KG1 (cell line): ENCODE measurements at places on chromosomes 13 and 19.
A peak's percentile ranks its signal among the peaks of the same experiment; 100 is the strongest.

DNA sequence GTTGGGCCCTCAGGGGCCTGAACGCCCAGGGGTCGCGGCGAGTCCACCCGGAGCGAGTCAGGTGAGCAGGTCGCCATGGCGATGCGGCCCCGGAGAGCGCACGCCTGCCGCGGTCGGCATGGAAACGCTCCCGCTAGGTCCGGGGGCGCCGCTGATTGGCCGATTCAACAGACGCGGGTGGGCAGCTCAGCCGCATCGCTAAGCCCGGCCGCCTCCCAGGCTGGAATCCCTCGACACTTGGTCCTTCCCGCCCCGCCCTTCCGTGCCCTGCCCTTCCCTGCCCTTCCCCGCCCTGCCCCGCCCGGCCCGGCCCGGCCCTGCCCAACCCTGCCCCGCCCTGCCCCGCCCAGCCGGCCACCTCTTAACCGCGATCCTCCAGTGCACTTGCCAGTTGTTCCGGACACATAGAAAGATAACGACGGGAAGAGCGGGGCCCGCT lies at the start of gene CCNA1:
Gene CCNA1 (plus strand): TSS at position 390 of the 439 bp plus-strand sequence. CDS start 562 bp downstream, outside the sequence.
- DNase-seq: no peak

- DNase-seq: no peak
Observed at GRCh38 chr19:10768936-10769335, 51.1 kb downstream of the DNM2 start.

- peak; percentile 73 for DNase-seq
Observed at GRCh38 chr19:49546825-49547565, 19.2 kb downstream of the RCN3 start.

GRCh38 chr19:4974880-4975469 lies 6.1 kb downstream of the KDM4B start:
- DNase-seq: no peak

DNA sequence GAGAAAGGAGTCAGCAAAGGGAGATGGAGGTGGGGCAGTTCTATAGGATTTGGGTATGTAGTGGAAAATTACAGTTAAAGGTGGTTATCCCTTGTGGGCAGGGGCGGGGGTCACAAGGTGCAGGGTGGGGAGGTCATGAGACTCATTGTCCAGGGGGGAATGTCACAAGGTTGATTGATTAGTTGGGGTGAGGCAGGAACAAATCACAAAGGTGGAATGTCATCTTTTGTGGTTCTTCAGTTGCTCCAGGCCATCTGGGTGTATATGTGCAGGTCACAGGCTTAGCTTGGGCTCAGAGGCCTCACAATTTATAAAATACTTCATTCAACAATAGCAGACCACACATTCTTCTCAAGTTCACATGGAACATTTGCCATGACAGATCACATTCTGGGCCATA lies 109.6 kb downstream of the ATP11A start:
- DNase-seq: no peak

- no peak for DNase-seq
Observed at GRCh38 chr13:25860265-25860664, 191.6 kb downstream of the SHISA2 start.

DNA sequence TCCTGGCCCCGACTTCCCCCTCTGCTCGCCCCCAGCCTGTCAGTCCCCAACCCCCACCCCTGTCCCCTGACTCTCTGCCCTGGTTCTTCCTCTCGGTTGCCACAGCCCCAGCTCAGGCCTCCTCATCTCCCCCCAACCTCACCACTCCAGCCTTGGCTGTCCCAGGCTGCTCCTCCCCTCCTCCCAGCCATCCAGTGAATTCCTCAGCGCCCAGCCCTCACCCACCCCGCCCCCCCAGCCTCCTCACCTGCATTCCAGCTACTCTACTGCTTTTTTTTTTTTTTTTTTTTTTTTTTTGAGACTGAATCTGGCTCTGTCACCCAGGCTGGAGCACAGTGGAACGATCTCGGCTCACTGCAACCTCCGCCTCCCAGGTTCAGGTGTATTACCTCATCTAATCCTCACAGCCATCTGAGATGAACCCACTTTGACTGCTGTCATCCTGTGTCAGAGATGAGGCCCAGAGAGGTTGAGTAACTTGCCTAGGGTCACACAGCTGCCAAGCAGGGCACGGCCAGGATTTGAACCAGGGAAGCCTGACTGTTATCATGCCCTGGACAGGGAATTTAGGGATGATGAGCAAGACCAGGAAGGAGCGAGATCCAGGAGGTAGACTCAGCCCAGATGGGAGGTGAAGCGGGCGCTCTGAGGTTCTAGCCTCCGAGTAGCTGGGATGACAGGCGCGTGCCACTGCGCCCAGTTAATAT lies 2.6 kb downstream of the SULT2B1 start:
- DNase-seq: no peak

GRCh38 chr13:71149498-71150363 lies 717.3 kb downstream of the DACH1 start:
- no peak for DNase-seq

DNA sequence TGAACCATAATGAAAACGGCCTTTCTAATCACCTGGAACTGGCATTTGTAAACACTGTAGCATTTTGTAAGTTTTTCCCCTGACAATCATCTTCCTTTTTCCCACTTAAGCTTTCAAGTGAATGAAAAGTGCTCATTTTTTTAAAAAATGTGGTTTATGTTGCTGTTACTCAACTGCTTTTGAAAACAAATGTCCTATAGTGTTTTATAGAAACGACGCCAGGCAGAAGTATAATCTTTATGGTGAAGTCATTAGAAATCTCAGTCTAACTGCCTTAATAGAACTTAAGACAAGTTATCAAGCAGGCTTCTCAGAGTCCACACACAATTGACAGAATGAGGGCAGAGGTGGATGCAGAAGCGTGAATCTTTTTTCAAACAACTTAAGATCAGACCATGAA lies 442.3 kb downstream of the KLF12 start:
- DNase-seq: no peak

GRCh38 chr13:85379433-85379832 lies 419.8 kb downstream of the SLITRK6 start:
- no peak for DNase-seq

DNA sequence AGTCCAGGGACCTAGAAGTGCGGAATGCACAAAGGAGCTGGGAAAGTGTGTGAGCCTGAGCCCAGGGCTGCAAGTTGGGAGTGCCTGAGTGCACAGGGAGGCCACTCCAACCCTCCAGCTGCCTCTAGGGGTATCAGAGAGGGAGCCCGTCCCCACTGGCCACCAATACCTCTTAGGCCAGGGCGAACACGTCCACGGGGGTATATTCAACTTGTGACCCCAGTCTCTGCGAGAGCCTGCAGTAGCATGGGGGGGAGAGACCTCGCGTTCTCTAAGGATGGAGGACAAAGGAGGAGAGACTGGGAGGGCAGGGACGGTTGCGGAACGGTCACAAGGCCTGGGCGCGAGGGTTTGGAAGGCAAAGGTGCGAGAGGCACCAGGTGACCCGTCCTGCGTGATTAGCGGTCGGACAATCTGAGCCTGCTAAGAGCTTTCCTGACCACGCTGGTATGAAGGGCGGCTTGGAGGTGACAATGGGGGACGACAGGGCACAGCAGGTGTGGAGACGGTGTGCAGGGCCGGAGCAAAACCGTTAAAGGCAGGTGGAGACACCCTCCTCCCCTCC lies 676 bp downstream of the CD320 start:
- no peak for DNase-seq

- no peak for DNase-seq
Observed at GRCh38 chr19:13652810-13653590, 111.3 kb upstream of the MRI1 start.

DNA sequence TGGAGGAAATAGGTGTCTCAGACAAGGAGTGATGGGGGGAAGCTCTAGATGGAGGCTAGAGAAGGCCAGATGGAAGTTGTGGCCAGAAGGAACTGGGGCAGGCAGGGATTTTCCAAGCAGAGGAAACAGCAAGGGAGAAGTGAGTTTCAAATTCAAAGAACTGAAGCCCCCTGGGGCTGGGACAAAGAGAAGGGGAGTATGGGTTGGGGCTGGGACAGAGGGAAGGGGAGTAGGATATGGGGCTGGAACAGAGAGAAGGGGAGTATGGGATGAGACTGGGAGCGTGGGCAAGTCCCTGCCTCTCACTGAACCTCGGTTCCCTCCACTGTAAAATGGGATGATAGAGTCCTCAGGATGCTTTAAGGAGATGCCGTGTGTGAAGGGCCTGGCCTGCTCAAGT lies 1.9 kb upstream of the GTF2F1 start:
- DNase-seq: no peak

DNA sequence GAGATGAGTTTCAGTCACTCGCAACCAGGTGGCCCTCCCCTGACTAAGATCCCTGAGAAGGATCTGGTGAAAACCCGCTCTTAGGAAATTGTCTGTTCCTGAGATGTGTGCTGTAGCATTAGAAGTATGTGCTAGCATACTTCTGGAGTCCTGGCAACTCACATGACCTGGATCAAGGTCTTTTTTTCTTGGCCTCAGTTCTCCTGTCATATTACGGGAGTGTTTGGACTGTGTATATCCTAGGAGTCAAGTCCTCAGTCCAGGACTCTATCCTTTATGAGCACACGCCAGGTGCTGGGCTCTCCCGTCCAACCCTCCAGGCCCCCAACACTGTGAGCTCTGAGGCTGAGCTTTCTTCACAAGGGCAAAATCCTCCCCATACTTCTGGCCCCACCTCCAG lies 156.4 kb downstream of the UQCRFS1 start:
- no peak for DNase-seq

- no peak for DNase-seq
Observed at GRCh38 chr13:100664171-100664900, 10.3 kb downstream of the TMTC4 start.

DNA sequence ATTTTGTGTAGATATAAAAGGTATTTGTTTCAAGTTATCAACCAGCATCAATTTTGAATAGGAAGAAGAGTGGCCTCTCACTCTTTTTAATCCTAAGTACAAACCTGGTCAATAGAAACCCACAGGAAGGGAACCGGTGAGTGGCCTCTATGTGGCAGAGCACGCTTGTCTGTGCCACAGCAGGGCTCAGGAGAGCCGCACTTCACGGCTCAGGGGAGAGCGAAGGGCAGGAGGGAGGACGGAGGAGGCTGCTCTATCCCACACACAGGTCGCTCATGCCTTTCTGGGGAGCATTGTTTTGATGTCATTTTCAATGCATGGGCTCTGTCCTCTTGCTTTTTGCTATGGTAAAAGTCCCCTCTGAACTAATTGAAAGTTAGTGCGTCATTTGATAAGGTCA lies 57.2 kb downstream of the TNFRSF19 start:
- DNase-seq: no peak

- DNase-seq: no peak
Observed at GRCh38 chr13:53778937-53779336, 750.3 kb downstream of the OLFM4 start.

DNA sequence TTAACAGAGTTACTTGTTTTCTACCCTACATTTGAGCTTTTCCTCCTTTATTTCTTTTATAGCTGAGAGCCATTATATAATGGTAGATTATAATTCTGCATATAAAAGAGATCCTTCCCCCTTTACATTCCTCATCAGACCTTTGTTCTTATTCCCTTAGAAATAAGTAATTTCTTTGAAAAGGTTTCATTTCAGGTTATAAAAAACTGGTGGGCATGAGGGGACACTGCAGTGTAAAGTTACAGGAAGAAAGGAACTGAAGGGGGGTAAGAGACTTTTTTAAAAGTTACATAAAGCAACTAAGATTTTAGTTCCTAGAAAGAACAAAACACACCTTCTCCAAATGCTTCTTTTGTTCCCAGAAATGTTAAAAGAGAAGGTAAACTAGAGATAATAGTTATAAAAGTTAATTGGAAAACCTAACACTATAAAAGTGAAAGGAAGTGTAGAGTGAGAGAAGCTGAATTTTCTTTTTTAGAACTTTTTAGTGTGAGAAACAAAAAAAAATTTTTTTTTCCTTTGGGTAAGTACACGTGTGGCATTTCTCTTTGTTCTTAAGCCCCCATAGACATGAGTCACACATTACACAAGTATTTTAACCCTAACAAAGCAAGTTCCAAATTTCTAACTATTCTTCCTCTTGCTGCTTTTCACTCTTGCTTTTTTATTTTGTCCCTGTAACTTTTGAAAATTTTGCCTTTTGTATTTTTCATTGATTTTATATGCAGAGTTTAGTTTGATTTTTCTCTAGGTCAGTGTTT lies 106.4 kb upstream of the MLNR start:
- no peak for DNase-seq

DNA sequence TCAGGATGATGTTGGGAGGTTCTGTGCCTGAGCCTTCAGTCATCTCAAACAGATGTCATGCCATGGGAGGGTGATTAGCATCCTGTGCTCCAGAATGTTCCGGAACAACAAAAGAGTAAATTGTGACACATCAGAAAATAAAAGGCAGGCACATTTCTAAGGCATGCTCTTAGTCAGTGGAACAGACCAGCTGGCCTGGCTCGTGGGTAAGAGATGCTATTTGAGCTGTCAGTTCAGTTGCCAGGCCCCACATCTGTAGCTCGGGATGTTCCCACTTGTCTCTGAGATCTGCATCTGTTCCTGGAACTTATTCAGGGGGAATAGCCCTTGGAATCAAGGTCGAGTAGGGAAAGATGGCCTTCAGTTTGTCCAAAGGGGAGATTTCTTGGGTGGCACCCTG lies 26.0 kb downstream of the OLFM4 start:
- DNase-seq: no peak

- no peak for DNase-seq
Observed at GRCh38 chr13:98810746-98811145, 58.3 kb upstream of the SLC15A1 start.

DNA sequence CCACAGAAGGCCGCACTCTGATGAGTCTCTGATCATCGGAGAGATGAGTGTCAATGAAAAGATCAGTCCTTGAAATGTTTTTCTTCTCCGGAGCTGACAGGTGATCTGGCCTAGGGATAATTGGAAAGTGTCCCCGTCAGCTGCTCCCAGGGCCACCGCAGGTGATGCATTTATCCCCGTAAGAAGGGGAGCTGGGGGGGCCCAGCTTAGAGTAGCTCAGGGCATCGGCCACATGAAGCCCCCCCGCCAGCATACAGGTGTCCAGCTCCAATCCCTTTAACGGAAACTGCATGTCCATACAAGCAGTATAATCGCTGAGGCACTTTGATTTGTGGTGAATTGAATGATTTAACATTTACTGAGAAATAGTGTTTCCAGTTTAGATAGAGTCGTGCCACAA lies 27.7 kb downstream of the ATP4B start:
- DNase-seq: no peak

- DNase-seq: no peak
Observed at GRCh38 chr13:97174638-97175037, 47.5 kb upstream of the MBNL2 start.

DNA sequence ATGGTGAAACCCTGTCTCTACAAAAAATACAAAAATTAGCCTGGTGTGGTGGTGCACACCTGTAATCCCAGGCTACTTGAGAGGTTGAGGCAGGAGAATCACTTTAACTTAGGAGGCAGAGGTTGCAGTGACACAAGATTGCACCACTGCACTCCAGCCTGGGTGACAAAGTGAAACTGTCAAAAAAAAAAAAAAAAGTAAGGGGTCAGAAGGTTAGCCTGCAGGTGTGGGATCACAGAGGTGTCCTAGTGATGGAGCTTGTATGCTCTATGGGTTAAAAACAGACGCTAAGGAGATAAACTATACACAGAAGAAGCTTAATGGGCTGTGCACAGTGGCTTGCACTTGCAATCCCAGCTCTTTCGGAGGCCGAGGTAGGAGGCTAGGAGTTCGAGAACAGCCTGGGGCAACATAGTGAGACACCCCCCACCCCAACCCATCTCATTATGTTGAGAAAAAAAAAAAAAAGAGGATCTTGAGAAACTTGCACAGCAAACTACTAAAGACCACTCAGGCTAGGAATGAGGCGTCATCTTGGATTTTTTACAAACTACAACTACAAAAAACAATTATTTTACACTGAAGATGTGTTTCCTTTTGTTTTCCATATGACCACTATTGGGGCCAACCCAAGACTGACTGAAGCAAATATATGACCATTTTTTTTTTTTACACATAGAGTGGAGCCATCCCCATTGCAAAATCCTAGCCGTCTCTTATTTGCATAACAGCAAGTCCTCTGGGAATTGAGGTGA lies 7.9 kb downstream of the FOSB start:
- DNase-seq: no peak
